ENCODE measurements at places on chromosomes 5 and 9.
A peak's percentile ranks its signal among the peaks of the same experiment; 100 is the strongest.

DNA sequence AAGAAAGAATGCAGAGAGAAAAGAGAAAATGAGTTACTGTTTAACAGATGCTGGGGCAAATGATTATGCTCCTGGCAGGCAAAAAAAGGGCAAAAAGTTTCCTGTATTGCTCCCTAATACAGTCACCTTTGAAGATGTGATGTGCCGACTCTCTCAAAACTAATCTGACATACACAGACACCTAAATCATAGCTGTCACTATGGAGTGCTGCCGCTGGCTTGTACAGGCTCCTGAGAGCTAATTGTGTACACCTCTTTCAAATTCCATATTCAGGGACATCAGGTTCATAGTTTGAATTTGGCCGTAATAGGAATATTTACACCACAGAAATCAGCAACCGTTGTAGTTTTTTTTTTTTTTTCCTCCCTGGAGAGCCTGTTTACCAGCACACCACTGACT, 12.4 kb upstream of the FOCAD start:
- no peak for DNase-seq

- no peak for DNase-seq
These were observed 106.2 kb downstream of the MAST4 start for GRCh38 chr5:66702426-66702825.

GRCh38 chr5:159995907-159996306, 13.0 kb upstream of the TTC1 start:
- DNase-seq: no peak

DNA sequence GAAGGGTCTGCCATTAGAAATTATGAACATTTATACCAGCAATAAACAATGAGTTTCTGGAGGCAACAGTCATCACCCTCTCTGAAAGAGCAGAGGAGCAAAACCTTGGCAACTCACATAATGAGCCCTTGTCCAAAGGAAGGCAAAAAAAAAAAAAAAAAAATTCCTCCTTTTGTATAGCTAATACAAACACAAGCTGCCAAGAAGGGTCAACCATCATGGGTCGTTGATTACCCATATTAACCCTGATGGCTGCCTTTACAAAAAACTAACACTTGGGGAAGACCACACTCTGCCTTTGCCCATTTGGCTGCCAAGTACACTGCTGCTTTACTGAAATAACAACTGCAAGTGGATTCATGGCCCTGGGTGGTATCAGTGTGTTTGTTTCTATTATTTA, 272.7 kb downstream of the ADAMTSL1 start:
- no peak for DNase-seq

DNA sequence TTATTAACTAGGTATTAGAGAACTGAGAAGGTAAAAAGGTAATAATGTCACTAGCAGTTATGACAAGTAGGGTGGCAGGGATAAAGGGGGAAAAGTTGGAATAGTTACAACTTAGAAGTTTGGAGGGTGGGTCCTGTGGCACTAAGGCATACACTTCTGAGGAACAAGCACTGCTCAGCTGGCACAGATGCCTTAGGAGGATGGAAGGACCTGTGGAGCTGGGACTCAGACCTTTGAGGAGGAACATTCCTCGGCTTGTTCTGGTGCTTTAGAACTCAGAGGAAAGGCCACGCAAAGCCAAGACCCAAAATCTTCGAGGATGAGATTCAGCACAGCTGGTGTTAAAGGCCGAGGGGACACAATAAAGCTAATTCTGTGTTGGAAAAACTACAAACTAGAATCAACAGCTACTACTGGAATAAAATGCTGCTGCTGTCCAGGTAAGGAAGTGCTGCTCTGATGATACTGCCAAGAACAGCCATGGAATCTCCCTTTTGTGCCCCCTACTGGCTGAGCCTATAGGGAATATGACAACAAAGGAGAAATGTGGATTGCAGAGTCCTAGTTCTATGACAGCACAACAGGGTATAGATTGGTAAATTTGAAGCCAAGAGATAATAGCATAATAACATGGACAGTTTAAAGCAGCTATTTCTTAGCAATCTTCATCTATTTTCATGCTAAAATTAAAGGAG, 126.7 kb downstream of the SLC25A46 start:
- peak; percentile 52 for DNase-seq

GRCh38 chr5:132481596-132482211, 8.9 kb downstream of the IRF1 start:
- DNase-seq: no peak

GRCh38 chr9:89465726-89466308, 32.1 kb downstream of the SEMA4D start:
- DNase-seq: no peak

- no peak for DNase-seq
These were observed 23.6 kb upstream of the TEK start for GRCh38 chr9:27085456-27085855.

GRCh38 chr9:98547606-98548005, 161.1 kb downstream of the GABBR2 start:
- DNase-seq: no peak

GRCh38 chr5:37396352-37396751, 17.2 kb downstream of the WDR70 start:
- DNase-seq: no peak

- DNase-seq: no peak
These were observed 95.8 kb downstream of the PLPP1 start for GRCh38 chr5:55438998-55439397.

DNA sequence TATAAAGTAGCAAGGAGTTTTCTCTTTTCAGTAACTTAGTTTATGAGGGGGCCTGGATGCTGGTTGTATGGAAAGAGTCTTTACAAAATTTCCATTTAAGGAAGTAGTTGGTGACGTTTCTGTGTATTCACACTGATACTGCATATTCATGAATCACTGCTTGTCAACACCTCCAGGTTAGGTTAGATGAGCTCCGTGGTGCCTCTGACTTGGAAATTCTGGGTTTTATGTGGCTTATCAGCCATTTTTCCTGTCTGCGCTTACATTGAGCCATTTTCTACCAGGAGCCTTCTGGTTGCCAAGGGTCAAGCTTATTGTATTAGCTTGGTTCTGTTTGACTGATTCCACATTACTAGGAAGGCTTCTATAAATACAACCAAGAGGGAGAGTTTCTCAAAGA, 128.3 kb downstream of the SLC28A3 start:
- DNase-seq: no peak

- DNase-seq: peak; percentile 87
These were observed 99.6 kb upstream of the RAPGEF1 start for GRCh38 chr9:131839281-131840084.

DNA sequence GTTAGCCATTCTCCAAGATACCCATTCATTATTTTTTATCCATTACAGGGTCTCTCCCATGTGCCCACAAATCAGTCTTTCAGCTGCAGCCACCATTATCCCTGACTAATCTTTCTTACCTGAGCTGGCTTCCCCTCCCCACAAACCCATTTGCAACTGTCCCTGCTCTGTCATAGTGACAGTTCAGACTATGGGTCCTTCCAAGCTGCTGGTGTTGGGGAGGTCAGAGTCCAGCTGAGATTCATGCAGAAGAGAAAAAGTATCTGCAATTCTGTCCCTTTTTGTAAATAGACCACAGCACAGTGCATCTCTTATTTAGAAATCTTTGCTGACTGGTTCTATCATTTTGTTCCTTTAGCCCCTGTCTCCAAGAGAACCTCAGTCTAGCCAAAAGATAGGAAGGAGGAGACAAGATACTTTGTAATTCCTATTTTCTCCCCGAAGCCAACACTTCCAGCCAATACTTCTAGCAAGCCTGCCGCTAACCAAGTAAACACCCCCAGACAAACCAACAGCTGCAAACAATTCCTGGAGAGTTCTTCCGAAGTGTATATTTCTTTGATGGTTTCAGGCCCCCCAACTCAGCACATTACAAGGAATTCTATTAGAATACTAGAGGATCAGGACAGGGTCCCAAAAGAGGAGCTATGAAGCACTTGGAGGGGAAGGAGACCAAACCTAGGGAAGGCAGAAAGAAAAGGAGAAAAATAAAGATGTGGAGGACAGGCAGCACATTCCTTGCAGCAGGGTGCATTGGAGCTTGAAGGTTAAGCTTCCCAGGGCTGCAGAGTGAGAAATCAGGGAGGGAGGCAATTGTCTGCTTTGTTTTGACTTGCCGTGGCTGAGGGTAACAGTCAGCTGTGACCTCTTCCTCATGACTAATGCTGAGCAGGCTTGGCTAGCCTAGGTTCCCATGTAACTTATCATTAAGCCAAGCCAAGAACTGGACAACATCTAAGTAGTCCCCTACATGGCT, 148.5 kb downstream of the SGCD start:
- DNase-seq: peak; percentile 1

- no peak for DNase-seq
These were observed 250.8 kb downstream of the MAT2B start for GRCh38 chr5:163756170-163756569.

DNA sequence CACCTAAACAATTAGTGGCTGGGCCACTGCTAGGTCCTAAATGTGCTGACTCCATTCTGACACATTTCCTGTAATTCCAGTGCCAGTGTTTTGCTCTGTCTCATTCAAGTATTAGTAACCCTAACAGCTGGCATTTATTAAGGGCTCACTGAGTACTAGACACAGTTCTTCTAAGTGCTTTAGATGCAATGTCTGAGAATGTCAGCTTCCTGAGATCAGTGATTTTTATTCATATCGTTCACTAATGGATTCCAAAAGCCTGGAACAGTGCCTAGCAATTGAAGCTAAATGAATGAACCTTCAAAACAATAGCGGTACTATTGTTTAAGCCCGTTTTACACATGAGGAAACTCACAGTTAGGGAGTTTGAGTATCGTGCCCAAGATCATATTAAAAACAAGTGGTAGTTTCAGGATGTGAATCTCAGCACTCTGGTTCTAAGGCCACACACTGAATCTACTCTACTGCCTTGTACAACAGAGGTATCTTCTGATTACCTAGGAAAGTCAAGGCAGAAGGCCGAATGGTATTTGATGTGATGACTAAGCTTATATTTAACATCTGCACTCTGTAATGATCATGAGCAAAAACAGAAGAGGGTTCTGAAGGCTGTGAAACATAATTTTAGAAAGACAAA, 304.0 kb downstream of the PJA2 start:
- peak; percentile 87 for DNase-seq

GRCh38 chr5:133853646-133854365, 114.6 kb downstream of the C5orf15 start:
- DNase-seq: no peak

- DNase-seq: no peak
These were observed 513.6 kb downstream of the RASEF start for GRCh38 chr9:82549174-82549821.

GRCh38 chr5:1175801-1176472, 25.5 kb upstream of the SLC6A19 start:
- no peak for DNase-seq

DNA sequence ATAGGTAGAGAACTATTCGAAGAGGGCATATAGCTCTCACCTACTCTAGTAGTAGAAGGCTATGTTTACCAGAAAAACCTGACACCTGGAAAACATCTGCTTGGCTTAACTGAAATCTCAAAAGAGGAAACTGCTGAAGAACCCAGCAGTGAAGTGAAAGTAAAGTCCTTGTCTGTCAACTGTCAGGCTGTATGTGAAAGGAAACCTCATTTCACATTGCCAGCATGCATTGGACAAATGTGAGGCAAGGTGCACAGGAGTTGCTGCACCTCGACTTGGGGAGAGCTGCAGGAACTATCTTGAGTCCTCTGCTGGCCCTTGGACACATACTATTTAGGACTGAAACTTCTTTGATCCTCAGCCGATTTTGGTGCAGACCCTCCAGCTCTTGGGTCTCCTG, 53.3 kb downstream of the NREP start:
- DNase-seq: no peak

- peak; percentile 88 for DNase-seq
These were observed 21.0 kb upstream of the CDKN2B start for GRCh38 chr9:22030101-22030598.

GRCh38 chr5:168359820-168360460, 68.5 kb downstream of the WWC1 start:
- DNase-seq: no peak

GRCh38 chr9:107216329-107216728, 66.8 kb upstream of the RAD23B start:
- no peak for DNase-seq

- DNase-seq: no peak
These were observed 18.6 kb upstream of the ALDH1A1 start for GRCh38 chr9:72971411-72971810.

- DNase-seq: no peak
These were observed 22.8 kb downstream of the ELAVL2 start for GRCh38 chr9:23803216-23803615.

GRCh38 chr9:2107906-2108451, 92.8 kb downstream of the SMARCA2 start:
- DNase-seq: no peak

DNA sequence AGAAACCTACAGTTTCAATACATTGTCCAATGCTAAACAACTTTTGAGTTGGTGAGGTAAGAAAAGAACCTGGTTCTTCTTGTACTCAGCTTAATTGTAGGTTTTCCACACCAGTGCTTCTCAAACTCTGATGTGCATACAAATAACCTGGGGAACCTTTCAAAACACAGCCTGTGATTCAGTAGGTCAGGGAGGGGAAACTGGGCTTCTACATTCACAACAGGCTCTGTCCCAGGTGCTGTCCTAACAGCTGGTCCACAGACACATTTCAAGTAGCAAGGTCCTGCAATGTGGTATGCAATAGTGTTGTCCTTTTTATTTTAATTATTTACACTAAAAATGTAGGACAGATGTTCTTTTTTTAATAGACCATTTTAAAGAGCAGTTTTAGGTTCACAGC, 47.4 kb upstream of the SNCAIP start:
- no peak for DNase-seq

DNA sequence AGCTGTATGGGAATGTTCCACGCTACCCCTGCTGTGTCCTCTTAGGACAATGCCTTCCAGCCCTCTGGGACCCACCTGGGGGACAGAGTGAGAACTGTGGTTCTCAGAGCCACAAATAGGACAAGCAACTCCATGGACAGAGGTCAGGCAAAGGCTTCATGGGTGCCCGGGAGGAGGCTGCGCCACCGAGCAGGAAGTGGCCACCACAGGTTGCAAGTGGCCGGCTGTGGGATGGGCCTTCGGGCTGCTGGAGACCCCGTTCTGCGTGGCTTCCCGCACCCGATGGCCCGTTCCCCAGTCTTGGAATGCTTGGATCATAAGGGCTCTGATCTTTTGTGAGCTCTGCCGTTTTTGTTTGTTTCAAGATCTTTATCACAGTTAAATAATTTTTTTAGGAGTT, 118.8 kb downstream of the BOD1 start:
- no peak for DNase-seq

- no peak for DNase-seq
These were observed 942.3 kb downstream of the TAF11L14 start for GRCh38 chr5:18576586-18576985.

GRCh38 chr9:130756037-130756436, 62.5 kb downstream of the EXOSC2 start:
- no peak for DNase-seq

DNA sequence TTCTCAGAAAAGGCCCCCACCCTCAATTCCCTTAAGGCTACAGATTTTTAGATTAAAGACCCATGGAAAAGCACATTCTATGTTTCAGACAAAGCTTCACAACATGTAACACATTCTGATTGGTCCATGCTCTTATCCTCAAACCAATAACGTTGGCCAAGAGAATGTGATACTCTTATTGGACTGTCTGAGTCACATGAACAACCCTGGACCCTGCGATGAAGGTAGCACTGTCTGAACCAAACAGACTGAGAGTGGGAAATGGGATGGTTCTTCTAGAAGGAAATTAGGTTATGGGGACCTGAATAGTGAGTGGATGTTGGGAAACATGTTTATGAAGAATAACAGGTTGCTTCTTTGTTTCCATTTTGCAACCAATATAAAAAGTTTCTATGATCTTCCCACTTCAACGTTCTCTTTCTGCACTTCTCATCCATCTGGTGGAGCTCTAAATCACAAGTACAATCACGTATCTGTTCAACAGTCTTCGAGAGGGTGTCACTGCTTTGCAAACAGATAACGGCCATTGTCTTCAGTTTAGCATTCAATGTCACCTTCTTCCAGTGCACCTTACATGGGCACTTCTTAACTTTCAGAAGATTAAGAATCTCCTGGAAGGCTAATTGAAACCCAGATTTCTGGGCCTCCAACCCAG, 81.6 kb downstream of the PTCH1 start:
- DNase-seq: no peak

Data from ELR (cell line).